CD4-positive, alpha-beta memory T cell (primary cell): ENCODE measurements at places on chromosomes 1 and 21.

GRCh38 chr1:31013187-31013864, 52.2 kb downstream of the PUM1 start:
- no peak for DNase-seq

GRCh38 chr1:31617218-31617915, at the start of gene HCRTR1:
Gene HCRTR1 (plus strand): TSS chr1:31617689. CDS start chr1:31619193, 1,504 bp downstream.
- DNase-seq: no peak

GRCh38 chr21:33128538-33128937, 58.6 kb downstream of the OLIG1 start:
- DNase-seq: no peak

DNA sequence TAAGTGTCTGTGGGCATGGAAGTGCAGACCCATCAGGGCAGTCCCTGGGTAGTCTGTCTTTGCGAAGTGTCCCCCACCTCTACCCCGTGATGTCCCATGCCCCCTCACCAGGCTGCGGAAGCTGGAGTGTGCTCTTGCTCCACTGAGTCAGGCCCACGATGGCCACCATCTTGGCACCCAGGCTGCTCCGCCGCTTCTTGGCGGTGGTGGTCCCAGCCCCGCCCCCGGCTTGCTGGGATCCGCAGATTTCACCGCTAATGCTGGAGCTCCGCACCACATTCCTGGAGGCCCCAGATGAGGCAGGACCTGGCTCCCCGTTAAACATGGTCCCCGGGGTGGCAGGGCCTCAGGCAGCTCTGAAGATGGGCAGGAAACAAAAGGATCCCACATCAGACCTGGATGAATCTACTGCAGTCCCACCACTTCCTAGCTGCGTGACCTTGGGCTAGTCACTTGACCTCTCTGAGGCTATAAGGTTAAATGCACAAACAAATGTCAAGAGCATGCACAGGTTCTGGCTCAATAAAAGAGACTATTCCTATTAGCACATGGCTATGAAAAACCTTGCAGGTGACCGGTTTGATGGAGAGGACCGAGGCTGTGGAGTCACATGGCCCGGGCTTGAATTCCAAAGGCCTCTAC, 23.8 kb downstream of the RIMS3 start:
- DNase-seq: no peak

DNA sequence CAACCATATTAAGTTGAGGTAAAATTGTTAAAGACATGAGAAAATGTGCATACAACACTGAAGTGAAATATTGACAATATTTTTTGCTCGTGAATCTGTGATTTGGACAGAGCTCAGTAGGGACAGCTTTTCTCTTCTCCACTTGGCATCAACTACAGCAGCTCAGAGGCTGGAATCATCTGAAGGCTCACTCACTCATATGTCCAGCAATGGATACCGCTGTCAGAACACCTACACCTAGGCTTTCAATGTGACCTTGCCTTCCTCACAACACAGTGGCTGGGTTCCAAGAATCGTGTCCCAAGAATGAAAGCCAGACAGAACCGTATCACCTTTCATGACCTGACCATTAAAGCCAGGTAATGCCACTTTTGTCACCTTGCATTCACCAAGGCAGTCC, 115.2 kb downstream of the NRIP1 start:
- DNase-seq: no peak

GRCh38 chr1:160727316-160727640, 11.8 kb upstream of the SLAMF7 start:
- DNase-seq: no peak

DNA sequence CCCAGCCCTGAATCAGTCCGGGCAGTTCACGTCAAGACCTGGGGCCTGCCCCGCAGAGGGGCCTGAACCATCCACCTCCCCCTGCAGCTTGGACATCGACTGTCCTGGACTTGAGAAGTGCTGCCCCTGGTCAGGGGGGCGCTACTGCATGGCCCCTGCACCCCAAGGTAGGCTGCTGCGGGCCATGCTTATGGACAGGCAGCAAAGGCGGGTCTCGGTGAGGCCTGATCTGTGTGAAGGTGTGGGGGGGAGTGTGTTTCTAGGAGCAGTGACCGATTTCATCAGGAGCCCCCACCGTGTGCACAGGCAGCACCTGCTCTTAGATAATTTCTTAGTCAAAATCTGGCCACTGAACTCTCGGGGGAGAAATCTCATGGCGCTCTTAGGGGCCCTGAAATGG, 13.0 kb downstream of the UMODL1 start:
- no peak for DNase-seq

- no peak for DNase-seq
Measured at GRCh38 chr1:1788646-1789431, 10.6 kb upstream of the NADK start.

DNA sequence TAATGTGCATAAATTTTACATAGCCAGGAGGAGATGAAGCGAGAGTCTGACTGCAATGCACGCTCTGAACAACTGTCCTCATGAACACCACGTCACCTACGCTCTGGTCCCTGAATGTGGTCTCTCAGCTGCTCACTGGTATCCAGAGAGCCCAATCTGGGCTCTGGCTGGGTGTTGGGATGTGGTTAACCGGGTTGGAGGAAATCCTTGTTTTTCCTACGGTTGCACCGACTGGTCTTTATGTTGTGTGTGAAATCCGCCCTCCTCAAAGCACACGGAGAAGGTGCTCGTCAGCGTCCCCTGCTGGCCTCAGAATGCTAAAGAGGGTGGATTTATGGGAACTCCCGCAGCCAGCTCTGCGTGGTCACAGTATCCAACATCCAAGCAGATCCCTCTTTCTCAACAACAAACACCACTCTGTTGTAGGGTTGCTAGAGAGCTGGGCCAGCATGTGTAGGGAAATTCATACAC, 51.8 kb upstream of the FAM89A start:
- no peak for DNase-seq

- peak; percentile 37 for DNase-seq
Measured at GRCh38 chr1:62407398-62408009, 29.3 kb upstream of the USP1 start.

- no peak for DNase-seq
Measured at GRCh38 chr1:66599346-66599745, 65.4 kb downstream of the SGIP1 start.

- DNase-seq: no peak
Measured at GRCh38 chr1:2127187-2128145, 67.1 kb downstream of the FAAP20 start.

GRCh38 chr1:53729456-53730223, 9.3 kb downstream of the GLIS1 start:
- no peak for DNase-seq

DNA sequence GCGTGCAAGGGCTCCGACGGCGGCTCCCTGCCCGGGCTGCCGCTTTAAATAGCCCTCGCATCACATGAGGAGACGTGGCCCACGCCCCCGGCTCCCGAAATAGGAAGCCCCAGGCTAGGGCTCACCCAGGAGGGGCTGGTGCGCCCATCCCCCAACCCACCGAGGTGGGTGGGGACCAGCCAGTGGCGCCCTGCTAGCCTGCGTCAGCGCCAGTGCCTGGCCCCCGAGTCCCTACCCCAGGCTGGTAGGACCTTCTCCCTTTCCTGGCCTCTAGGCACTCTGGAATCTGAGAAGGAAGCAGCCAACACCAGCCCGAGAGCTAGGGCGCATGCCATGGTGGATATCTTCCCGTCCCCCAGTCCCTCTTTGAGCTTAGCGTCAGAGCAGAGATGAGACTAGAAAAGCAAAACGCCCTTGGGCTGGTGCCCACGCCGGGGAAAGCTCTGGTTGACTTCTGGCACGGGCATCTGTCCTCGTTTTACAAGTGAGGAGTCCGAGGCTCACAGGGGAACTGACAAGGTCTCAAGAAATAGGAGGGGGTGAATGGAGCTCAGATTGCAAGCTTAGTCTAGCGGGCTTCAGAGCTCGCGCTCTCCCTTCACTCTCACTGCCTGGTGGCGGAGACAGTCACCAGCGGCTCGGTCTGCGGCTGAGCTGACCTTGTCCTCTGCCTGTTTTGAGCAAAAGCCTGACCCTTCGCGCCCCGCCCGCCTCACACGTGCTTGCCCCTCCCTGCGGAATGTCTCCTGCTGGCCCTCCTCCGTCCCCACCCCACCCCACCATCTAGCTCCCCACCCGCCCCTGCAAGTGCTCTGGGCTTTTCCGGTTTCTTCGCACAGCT, at the start of gene FABP3:
FABP3 (minus strand) TSS at position 21 of the 841 bp plus-strand sequence. CDS start 62 bp downstream, outside the sequence.
- no peak for DNase-seq

DNA sequence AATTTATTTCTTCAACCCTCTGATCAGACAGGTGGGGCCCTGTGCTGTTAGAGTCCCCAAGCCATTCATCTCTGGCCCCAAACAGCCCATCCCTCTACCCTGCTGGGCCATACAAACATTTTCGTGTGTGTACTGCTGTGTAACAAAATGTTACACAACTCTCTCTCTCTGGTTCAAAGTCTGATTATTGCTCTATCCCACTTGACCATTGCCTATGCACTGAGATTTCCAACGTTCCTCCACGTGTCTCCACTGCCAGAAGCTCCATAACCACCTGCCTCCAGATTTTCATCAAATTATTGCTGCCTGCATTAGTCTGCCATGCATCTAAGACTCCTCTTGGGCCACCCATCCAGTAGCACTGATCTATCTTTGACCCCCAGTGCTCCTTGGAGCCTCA, 104.8 kb downstream of the ELAVL4 start:
- no peak for DNase-seq
